KG1 (cell line): ENCODE measurements at places on chromosomes 2 and 18.

DNA sequence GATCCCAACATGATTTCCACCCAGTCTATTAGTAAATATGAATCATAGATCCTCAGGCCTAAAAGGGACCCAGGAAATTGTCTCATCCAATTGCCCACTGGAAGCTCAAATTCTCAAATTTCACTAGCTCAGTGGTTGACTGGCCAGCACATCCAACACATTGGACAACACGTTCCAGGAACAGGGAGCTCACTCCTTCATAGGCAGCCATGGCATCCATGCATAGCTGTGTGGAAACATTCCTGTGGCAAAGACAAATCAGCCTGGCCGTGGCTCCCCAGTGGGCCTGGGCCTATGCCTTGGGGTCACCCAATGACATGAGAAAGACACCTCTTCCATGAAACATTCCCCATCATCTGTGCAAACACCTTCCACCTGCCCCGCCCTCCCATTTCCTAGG, 261.1 kb downstream of the ANAPC1 start:
- DNase-seq: no peak

GRCh38 chr2:189545418-189545817, 35.2 kb downstream of the SLC40A1 start:
- DNase-seq: no peak

GRCh38 chr2:149564097-149564496, 23.5 kb downstream of the MMADHC start:
- no peak for DNase-seq

GRCh38 chr2:216991563-216991962, 131.7 kb upstream of the TNP1 start:
- no peak for DNase-seq

- DNase-seq: no peak
Observed at GRCh38 chr18:61690418-61691138, 202.2 kb downstream of the RNF152 start.

GRCh38 chr2:24620936-24621335, 129.9 kb downstream of the NCOA1 start:
- no peak for DNase-seq

DNA sequence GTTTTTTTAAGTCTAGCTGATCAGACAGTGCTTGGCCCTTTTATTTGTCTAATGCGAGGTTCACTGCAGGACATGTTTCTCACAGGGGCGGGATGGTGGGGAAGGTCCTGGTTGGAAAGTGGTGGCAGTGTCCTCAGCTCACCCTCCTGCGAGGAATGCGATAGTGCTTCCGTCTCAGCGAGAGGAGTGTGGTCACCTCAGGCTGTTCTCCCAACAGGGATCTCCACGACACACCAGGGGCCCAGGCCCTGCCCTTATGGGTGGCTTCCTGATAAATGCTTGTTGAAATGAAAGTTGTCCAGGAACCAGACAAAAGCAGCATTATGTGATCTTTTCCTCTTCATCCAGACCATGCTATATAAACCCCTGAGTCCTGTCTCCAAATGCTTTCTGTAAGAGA, 70.1 kb downstream of the BOLA3 start:
- no peak for DNase-seq

DNA sequence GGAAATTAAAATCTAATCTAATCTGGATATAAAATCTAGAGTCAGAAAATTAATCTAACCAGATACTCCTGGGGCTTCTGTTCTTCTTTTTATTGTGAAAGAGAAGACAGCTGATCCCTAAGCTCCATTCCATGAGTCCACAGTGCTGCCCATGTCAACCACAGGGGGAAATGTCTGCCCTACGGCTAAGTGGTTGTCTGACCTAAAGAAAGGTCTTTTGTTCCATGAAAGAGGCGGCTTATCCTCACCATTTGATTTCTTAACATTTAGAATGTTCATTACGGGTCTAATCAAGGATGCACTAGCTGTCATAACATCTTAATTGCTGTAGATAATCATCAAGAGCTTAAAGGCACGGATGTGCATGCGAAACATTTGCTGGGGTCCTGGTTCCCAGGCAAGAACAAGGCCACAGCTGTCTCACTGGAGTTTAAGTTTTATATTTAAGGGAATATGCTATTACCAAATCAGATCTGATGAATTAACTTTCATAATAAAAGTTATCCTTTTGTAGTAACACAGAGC, 162.6 kb downstream of the PAX3 start:
- no peak for DNase-seq

- DNase-seq: no peak
Observed at GRCh38 chr2:231531883-231532755, 1.9 kb upstream of the NMUR1 start.

- no peak for DNase-seq
Observed at GRCh38 chr2:75614162-75614651, 32.4 kb upstream of the MRPL19 start.

DNA sequence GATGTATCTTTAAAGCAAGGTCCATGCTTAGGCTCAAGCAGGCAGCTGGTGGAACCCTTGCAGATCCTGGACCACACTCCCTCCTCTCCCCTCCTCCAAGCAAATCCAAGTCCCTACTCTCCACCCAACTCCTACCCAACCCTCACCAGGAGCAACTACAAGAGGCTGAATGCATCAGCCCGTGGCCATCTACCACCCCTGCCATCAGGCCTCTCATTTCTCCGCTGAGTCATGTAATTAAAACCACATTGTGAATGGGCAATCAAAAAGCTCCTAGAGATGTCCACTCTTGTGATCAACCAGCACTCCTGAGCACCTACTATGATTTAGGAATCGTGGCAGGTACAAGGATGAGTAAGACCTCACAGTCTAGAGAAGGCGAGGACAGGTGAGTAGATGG, 142.2 kb upstream of the CAPN13 start:
- DNase-seq: no peak

GRCh38 chr18:55173291-55173690, 214.0 kb upstream of the CCDC68 start:
- no peak for DNase-seq

- DNase-seq: no peak
Observed at GRCh38 chr18:74286106-74286855, 5.5 kb downstream of the CYB5A start.

DNA sequence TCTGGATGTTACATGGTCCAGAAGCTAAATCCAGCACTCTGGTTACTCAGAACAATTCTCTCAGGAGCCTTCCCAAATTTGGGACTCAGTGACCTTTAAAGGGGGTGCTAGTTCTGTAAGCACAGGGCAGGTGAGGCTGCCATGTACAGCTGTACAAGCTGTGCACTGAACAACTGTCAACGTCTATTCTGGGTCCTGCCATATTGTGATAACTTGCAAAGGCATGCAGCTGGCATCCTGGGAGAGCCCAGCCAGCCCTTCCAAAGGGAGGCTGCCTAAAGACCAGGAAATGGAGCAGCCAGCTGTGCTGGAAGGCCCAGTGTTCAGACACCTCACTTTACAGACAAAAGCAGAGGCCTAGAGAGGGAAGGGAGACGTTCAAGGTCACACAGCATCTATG, 204.8 kb downstream of the KLHL29 start:
- no peak for DNase-seq

DNA sequence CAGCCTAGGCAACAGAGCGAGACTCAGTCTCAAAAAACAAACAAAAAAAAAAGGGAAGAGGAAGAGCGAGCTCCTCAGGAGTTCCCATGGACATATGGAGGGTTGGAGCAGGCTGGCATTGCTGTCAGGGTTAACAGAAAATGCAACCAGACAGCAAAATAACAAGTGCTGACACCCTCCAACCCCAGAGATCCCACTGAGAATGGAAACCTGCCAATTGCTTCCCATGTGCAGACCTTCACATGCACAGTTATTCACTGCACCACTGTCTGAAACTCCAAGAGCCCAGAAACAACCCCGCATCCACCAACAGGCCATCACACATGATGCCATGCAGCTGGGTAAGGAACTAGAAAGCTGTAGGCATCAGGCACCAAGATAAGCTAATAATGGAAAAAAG, 43.5 kb downstream of the TFCP2L1 start:
- DNase-seq: no peak

DNA sequence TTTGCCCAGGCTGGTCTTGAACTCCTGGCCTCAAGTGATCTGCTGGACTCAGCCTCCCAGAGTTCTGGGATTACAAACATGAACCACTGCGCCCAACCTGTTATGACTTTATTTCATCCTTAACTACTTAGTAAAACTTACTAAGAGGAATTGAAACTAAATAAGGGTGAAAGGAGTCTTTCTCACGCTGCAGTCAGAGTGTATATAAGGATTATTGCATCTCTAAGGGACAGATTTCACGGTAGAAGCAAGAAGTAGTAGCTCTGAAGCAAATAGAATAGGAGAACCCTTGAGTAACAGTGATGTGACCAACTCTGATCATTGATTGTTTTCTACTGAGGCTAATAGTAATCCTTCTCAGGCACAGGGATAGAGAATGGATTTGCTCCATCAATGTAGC, 960.1 kb downstream of the CPS1 start:
- DNase-seq: no peak

GRCh38 chr2:118675531-118675930, 171.9 kb downstream of the EN1 start:
- no peak for DNase-seq

GRCh38 chr2:41500895-41501294, 546.9 kb upstream of the PKDCC start:
- DNase-seq: no peak

GRCh38 chr2:84919885-84920580, 14.6 kb downstream of the TMSB10 start:
- no peak for DNase-seq

GRCh38 chr2:234771980-234772732, 179.7 kb upstream of the SH3BP4 start:
- no peak for DNase-seq

- no peak for DNase-seq
Observed at GRCh38 chr2:54038835-54039234, 68.0 kb upstream of the PSME4 start.

GRCh38 chr2:203820969-203821368, 46.6 kb upstream of the CTLA4 start:
- DNase-seq: no peak

DNA sequence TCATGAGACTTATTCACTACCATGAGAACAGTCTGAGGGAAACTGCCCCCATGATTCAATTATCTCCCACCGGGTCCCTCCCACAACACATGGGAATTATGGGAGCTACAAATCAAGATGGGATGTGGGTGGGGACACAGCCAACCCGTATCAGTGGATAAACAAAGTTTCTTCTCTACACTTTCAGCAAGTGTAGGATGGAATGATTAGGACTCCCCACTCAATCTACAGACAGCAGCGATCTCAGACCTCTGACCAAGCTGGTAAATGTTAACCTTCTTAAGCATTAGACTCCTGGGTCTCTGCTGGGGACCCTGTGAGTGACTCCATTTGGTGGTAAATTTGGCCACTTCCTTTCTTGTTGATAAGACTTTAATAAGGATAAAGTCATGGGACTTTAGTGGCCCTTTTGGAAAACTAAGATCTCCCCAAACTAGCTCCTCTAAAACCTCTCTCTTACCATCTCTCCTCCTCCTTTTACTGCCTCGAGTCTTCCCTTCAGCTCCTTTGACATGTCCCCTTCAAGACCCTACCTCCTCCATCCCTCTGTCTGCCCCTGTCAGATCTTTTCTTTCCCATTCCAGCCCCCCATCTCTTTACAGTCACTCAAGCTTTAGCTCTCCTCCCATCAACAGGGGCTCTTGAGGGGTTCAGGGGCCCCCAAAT, 71.9 kb downstream of the MYL12B start:
- DNase-seq: no peak

DNA sequence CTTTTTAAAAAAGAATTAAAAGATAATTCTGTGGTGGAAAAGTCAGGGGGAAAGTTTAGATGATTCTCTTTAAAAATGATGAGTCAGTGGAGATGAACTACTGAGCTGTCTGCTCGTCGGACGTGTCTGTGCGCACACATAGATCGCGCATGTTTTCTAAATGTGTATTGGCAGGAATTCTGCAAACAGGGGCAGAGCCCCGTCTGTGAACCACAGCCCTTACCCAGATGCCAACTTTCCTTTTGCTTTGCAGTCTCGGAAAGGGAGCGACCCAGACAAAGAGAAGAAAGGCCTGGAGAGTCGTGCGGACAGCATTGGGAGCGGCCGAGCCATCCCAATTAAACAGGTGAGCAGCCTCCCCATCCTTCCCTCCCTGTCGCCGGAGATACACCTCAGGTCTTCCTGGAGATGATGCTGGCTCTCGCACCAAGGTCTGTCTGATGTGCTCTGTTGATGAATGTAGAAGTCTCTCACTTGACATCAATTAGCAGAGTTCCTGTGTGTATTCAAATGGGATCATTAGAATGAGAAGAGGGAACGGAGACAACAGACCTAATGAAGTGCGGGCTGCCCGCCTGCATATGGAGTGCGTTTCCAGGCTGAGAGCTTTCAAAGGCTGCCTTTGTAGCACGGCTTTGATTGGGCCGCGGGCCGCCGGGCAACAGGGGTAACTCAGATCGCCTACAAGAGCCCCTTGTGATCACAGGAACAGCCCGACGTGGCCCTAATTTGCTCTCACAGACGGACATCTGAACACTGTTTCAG, 313.3 kb downstream of the AGAP1 start:
- no peak for DNase-seq

DNA sequence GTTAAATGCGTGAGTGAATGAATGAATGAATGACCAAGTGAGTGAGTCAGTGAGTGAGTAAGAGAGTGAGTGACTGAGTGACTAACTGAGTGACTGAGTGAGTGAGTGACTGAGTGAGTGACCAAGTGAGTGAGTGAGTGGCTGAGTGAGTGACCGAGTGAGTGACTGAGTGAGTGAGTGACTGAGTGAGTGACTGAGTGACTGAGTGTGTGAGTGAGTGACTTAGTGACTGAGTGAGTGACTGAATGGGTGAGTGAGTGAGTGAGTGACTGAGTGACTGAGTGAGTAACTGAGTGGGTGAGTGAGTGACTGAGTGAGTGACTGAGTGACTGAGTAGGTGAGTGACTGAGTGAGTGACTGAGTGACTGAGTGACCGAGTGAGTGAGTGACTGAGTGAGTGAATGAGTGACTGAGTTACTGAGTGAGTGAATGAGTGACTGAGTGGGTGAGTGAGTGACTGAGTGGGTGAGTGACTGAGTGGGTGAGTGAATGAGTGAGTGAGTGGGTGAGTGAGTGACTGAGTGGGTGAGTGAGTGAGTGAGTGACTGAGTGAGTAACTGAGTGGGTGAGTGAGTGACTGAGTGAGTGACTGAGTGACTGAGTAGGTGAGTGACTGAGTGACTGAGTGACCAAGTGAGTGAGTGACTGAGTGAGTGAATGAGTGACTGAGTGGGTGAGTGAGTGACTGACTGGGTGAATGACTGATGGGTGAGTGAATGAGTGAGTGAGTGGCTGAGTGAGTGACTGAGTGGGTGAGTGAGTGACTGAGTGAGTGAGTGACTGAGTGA, 11.3 kb downstream of the MAL start:
- no peak for DNase-seq

- no peak for DNase-seq
Observed at GRCh38 chr2:73343992-73344391, 41.6 kb upstream of the ALMS1 start.

GRCh38 chr2:168495524-168495923, 39.5 kb downstream of the CERS6 start:
- DNase-seq: no peak

GRCh38 chr2:200127848-200128247, 172.5 kb downstream of the MAIP1 start:
- DNase-seq: no peak

GRCh38 chr18:36692371-36692770, 136.4 kb downstream of the TPGS2 start:
- no peak for DNase-seq

- no peak for DNase-seq
Observed at GRCh38 chr2:178271629-178272333, 77.5 kb downstream of the OSBPL6 start.
